Fibroblast of skin of back (primary cell): ENCODE measurements at places on chromosomes 3 and 15.

- peak; percentile 82 for DNase-seq
These were observed 178.4 kb downstream of the ATP10A start for GRCh38 chr15:25684521-25685431.

DNA sequence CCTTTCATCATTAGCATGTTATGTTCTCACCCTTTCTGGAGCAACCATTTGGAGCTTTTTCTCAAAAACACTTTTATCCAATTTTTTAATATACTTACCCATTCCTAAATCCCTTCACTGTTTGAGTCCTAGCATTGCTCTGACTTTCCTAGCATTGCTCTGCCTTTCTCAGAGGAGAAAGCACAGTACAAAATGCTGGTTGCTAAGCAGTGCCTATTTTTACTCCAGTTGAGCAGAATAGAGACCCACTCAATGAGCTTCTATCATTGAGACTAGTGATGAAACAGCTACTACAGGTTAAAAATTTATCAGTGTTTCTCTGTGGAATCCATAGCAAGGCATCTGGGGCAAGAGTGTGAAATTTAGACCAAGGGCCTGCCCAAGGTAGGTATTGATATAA lies 21.8 kb upstream of the IL1RAP start:
- no peak for DNase-seq

- peak; percentile 28 for DNase-seq
These were observed 39.4 kb downstream of the WWTR1 start for GRCh38 chr3:149618151-149619123.

DNA sequence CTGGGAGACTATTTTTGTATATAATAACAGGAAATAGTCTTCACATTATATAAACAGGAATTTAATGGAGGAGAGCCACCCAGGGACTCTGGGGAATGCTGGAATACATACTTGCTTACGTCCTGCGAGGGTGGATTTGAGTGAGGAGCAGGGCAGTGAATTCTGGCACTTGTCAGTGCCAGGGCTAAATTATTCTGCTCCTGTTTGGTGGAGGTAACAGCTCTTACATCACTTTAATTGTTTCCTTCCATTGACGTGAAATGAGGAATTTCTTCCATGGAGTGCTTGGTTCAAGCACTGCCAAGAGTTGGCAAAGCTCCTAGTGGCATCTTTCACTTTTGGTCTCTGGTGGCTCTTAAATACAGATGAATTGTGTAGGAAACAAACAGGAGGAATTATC lies 94.1 kb upstream of the GOLGA8J start:
- peak; percentile 54 for DNase-seq

- DNase-seq: no peak
These were observed 2.6 kb downstream of the CLDN1 start for GRCh38 chr3:190319660-190320059.

DNA sequence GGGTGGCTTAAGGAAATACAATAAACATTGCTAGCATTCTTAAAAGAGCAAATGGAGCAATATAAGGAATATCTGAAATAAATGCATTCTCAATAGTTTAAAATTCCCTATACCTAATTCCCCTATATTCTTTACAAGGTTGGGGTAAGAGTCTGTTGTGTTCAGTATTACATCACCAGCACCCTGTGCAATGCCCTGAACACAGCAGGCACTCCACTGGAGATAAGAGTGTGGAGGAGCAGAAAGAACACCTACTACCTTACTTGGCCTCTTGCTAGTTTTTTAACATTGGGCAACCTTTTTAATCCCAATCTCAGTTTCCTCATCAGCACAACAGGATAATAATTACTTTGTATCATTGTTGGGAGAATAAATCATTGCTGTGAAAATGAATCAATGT lies 140.2 kb upstream of the PLXND1 start:
- no peak for DNase-seq
